ENCODE measurements at places on chromosomes 7 and 10. TPM values are rescaled to one million over a fixed set of nuclear protein-coding genes. Genes with fewer than 3 reads are reported as not detected.
A peak's percentile ranks its signal among the peaks of the same experiment; 100 is the strongest.

GRCh38 chr7:70060298-70061068 lies 462.2 kb downstream of the AUTS2 start:
- no peak overlapping the region for H3K27ac ChIP-seq
- no peaks in the 10 kb centered on the region for H3K27me3 ChIP-seq
- DNase-seq, result no peak
- H3K4me3 ChIP-seq, result no peak overlapping the region

DNA sequence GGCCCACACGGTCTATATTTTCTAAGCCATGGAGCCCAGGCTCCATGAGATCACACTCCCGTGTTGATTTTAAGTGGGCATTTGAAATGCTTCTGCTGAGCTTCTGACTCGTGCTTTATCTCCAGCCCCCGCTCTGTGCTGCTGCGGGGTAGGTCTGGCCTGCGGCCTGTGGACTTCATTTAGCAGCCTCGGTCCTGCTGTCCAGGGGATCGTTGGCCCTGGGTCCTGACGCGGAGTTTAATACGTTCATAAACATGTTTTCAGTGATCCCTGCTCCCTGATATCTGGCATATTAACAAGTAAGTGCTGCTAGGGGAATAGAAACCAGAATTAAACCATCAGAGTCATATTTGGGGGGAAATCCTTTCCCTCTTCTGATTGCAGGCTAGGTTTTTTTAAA lies 540.3 kb upstream of the MGMT start:
- no peaks in the 10 kb centered on the region for H3K27me3 ChIP-seq
- DNase-seq, result no peak
- H3K36me3 ChIP-seq, result peaks cover 6% of the 10 kb centered on the region

DNA sequence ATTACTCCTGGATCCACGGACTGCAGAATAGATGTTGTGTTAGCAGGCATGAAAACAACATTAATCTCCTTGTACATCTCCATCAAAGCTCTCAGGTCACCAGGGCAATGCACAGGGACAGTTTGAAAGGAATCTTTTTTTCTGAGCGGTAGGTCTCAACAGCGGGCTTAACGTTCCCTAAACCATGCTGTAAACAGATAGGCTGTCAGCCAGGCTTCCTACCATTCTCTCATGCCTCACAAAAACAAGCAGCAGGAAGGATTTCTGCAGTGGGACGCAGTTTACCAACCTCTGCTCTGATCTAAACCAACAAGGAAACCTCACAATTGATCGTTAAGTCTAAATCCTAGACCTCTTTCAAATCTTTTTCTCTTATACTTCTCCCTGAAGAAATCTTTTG lies 50.8 kb downstream of the CNOT4 start:
- no peak overlapping the region for H3K4me3 ChIP-seq
- no peaks in the 10 kb centered on the region for H3K27me3 ChIP-seq
- H3K27ac ChIP-seq, result no peak overlapping the region
- H3K4me1 ChIP-seq, result peaks cover 5% of the 10 kb centered on the region
- no peaks in the 10 kb centered on the region for H3K36me3 ChIP-seq

DNA sequence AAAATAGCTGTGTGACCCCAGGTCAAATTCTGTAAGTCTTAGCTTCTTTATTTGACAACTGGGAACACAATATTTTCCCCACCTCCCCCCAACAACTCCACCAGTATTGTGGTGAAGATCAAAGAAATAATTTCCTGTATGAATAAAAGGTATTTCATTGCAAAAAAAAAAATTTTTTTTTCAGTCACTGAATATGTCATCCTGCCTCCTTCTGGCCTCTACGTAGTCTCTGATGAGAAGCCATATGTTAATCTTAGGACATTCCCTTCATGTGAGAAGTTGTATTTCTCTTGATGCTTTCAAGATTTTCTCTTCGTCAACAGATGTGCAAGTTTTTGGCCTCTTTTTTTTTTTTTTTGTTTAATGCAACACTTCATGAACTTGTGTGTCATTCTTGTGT lies 33.0 kb downstream of the ZNF33A start:
- no peak for DNase-seq
- H3K4me1 ChIP-seq, result peaks cover 2% of the 10 kb centered on the region
- peaks cover 60% of the 10 kb centered on the region for H3K36me3 ChIP-seq

- no peaks in the 10 kb centered on the region for H3K27me3 ChIP-seq
- peak; percentile 81 for DNase-seq
- peak overlapping the region; percentile 67 for H3K27ac ChIP-seq
- no peaks in the 10 kb centered on the region for H3K36me3 ChIP-seq
These were observed 21.8 kb downstream of the SLC13A4 start for GRCh38 chr7:135706038-135706742.

- no peak overlapping the region for H3K4me3 ChIP-seq
- H3K4me1 ChIP-seq, result peaks cover 13% of the 10 kb centered on the region
- DNase-seq, result peak; percentile 54
- no peak overlapping the region for H3K27ac ChIP-seq
- H3K27me3 ChIP-seq, result no peaks in the 10 kb centered on the region
- H3K36me3 ChIP-seq, result no peaks in the 10 kb centered on the region
These were observed 91.2 kb upstream of the PLPP4 start for GRCh38 chr10:120365872-120366271.

Gene CCNY
- total RNA-seq, result 68.9 TPM

Gene LRRN3
- total RNA-seq, result not detected

Gene ADAMTS14
- 0.25 TPM for total RNA-seq

Measured in MCF 10A (cell line).